ENCODE measurements at places on chromosomes 7 and 10.
A peak's percentile ranks its signal among the peaks of the same experiment; 100 is the strongest.

DNA sequence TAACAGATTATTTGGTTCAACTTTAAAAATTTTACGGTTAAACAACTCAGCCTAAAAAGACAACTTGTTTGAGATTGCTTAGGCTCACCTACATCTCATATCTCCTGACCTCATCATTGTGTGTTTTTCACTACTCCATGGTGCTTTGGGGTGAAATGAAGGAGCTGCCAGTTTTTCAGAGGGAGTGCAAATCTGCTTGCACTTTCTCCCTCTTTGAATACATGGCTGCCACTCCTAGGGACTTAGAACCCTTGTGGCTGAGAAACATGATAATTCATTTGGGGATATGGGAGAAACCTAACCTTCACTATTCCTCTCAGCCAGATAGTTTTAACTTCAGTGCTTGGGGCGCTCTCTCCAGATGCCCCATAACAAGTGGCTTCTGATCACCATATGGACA, 2.7 kb downstream of the CCSER2 start:
- DNase-seq, result no peak

DNA sequence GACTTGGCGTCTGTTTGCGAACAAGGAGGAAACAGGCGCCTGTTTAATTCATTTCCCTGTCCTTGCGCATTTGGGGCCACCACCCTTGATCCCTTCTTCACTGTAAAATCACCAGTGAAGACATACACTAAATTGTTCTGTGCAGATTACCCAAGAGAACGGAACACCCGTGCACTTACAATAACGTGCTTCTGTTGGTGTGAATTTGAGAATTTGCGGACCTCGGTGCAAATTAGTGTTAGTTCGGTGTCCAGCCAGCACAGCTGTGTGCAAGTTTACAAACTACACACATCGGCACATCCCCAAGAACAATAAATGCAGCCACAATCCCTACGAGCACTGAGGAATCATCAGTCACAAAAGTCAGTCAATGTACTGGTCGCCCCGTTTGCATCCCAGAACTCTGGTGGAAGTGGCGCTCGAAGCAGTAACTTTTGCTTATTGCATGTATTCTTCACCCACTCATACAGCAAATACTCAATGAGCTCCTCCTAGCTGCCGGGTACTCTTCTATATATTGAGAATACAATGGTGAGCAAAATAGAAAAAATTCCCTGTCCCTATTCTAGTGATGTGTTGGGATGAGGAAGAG, 786 bp upstream of the CNOT4 start:
- peak; percentile 15 for DNase-seq

DNA sequence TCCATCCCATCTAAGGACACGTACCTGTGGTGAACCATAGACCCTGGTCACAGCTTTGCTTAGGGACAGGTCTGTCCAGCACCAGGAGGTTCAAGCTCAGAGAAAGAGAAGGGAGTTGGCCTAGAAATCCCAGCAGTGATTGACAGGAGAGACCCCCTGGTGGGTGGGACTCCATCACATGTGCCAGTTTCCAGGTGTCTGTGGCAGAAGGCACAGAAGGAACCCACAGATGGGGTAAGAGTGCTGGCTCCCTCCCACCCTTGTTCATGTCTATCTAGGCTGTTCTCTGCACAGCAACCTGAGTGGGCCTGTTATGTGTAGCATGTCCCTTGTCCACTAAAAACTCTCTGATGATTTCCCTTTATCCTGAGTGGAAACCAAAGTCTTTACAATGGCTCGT, 54.0 kb upstream of the GRB10 start:
- DNase-seq, result no peak

DNA sequence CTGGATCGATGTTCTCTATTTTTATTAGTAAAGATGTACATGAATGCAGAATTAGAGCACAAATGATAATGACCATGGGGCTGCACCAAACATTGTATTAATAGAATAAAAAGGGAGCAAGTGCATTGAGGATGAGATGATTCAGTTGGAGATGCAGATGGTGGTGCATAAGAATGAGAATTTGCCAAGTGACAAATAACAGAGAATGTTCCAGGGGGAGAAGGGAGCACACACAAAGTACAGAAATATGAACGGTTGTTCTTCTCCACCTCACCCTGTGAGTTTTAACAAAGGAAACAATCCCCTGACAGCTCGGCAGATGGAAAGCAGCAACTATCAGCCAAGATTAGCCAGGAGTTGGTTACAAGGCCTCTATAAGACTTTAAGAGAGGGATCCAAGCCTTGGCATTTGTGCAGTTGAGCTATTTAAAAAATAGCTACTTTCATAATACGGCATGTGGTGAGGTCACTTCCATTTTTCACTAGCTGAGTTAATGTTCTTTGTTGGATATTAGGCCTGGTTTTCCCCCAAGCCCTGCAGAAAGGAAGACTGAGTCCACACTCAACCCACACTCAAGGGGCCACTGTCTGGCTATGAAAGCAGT, 462.5 kb downstream of the TNS3 start:
- DNase-seq, result no peak

DNA sequence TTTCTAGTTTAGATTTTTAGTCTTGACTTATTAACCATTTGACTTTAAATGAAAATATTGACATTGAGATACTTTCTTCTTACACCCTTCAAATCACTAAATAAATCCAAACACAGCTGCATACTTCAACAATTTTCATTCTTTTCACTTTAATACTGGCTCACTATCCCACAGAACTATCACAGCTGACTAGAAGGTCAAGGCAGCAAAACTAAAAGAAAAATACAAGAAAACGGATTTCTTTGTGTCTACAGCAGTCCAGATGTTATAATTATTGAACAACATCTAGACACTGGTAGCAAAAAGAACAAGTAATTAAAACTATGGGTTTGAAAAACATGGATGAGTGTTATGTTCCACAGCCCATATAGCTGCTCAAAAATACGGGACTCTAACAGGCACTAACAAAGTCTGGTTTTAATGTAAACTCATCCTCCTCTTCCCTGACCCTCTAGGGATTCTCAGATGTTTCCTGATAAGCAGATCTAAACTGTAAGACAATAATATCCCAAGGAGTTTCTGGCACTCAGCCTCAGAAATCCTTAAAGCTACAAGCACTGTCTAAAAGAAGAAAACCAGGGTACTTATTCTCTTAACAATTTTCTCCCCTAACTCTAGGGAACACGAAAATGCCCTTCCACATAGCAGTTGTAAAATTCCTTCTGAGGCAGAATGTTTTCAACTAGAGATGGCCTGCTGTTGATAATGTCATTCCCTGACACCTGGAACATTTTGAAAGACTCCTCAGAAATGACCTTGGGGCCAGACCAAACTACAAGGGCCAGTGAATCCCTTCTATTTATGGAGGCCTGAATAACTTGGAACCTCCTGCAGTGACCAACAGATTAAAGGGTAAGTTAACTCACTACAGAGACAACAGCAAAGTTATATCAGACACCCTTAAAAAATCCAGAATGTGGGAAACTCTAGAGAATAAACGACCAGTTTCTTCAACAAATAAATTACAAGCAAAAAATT, 12.8 kb downstream of the DNMBP start:
- DNase-seq, result no peak

- no peak for DNase-seq
Observed at GRCh38 chr10:107686095-107686494, 521.6 kb upstream of the SORCS1 start.

DNA sequence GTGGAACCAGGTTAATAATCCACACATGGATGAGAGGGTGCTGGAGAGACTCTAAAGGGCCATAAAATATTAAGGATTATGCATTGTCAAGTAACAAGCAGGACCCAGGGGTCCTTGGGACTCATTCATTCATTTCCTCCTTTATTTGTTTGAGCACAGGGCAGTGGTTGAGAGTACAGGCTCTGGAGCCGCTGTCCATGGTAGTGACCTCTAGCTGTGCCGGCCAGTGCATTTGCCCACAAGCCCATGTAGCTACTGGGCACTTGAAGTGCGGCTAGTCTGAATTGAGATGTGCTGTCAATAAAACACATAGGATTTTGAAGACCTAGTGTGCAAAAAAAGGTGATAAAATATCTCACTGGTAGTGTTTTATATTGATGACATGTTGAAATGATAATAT, 137.6 kb downstream of the C10orf105 start:
- DNase-seq, result peak; percentile 68

GRCh38 chr7:113307147-113307546, 188.8 kb upstream of the SMIM30 start:
- DNase-seq, result no peak

DNA sequence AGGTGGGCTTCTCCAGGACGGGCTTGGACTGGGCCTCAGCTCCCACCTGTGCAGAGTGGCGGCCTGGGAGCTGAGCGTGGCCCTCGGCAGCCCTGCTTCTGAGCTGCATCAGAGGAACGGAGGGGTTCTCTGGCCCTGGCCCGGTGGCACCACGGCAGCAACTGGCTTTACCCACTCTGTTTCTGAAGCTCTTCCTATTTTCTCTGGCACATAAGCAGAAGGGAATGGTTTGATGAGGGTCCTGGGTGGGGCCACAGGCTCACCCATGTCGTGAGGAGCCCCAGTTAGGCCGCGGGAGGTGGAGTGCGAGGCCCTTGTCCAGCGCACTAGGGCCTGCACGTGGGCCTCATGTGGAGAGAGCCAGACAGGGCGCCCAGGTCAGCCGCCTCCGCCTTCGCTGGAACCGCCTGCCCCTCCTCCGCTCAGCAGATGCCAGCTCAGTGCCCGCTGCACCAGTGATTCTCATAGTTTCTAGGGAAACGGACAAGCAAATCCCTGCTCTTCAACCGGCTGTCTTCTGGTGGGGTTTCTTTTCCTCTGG, 284.0 kb downstream of the CELF2 start:
- DNase-seq, result no peak

- DNase-seq, result no peak
Observed at GRCh38 chr10:111316722-111317212, 239.9 kb downstream of the ADRA2A start.

- no peak for DNase-seq
Observed at GRCh38 chr7:82528577-82529310, 85.2 kb upstream of the CACNA2D1 start.
